Vagina (tissue), 2 donors: ENCODE measurements at places on chromosomes 13 and 19.

- H3K36me3 ChIP-seq, result no peaks in the 10 kb centered on the region
- peak overlapping the region; percentile 23 for H3K27ac ChIP-seq
- no peak overlapping the region for H3K4me3 ChIP-seq
- peaks cover 63% of the 10 kb centered on the region for H3K4me1 ChIP-seq
Measured at GRCh38 chr19:3392480-3392879, 26.1 kb downstream of the NFIC start.

- H3K36me3 ChIP-seq, result no peaks in the 10 kb centered on the region
- no peaks in the 10 kb centered on the region for H3K4me1 ChIP-seq
- H3K27ac ChIP-seq, result no peak overlapping the region
- H3K27me3 ChIP-seq, result no peaks in the 10 kb centered on the region
- H3K4me3 ChIP-seq, result no peak overlapping the region
- DNase-seq, result no peak
Measured at GRCh38 chr13:111511805-111512504, 191.5 kb downstream of the TEX29 start.

- no peaks in the 10 kb centered on the region for H3K27me3 ChIP-seq
- no peak for DNase-seq
- H3K36me3 ChIP-seq, result no peaks in the 10 kb centered on the region
- H3K4me1 ChIP-seq, result no peaks in the 10 kb centered on the region
- no peak overlapping the region for H3K27ac ChIP-seq
Measured at GRCh38 chr13:98626298-98626935, 49.5 kb upstream of the STK24 start.

DNA sequence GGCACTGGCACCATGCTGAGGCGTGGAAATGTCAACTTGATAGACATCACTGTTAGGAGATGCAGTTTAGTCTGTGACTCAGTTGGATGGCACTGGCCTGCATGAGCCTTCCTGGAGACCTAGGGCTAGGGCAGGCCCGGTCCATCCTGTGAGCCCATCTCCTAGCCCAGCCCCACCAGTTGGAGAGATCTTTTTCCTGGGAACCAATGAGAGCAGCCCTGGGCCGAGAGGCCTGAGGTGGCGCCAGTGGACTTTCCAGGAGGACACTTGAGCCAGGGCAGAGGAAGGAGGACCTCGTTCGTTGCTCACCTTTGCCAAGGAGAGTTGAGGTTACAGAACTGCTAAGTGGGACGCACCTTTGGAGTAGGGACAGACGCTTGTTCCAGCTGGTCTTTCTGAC, 100.5 kb upstream of the TEX29 start:
- H3K4me3 ChIP-seq, result no peak overlapping the region
- no peaks in the 10 kb centered on the region for H3K27me3 ChIP-seq
- H3K36me3 ChIP-seq, result no peaks in the 10 kb centered on the region
- peak overlapping the region; percentile 56 for H3K27ac ChIP-seq
- peaks cover 50% of the 10 kb centered on the region for H3K4me1 ChIP-seq
- no peak for DNase-seq

GRCh38 chr13:53142306-53142705, 113.7 kb downstream of the OLFM4 start:
- peaks cover 2% of the 10 kb centered on the region for H3K4me1 ChIP-seq
- H3K27ac ChIP-seq, result no peak overlapping the region
- no peak overlapping the region for H3K4me3 ChIP-seq
- no peak for DNase-seq

- H3K36me3 ChIP-seq, result no peaks in the 10 kb centered on the region
- no peaks in the 10 kb centered on the region for H3K27me3 ChIP-seq
- DNase-seq, result no peak
- H3K4me1 ChIP-seq, result no peaks in the 10 kb centered on the region
Measured at GRCh38 chr13:22789916-22790315, 390.9 kb upstream of the SGCG start.

DNA sequence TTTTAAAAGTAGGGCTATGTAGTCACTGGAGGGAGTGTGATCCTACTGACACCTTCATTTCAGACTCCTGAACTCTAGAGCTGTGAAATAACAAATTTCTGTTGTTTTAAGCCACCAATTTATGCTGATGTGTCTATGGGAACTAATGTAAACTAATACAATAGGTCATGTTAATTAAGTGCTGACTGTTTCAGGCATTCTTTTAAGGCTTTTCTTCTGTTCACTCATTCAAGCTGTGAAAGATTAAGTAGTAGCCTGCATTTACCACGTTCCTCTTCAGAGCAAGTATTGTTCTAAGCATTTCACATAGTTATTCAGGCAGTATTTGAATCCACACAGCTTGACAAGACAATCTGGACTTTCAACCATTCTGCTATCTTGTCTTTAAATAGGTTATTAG, 1135.0 kb downstream of the SLITRK1 start:
- DNase-seq, result no peak
- H3K4me3 ChIP-seq, result no peak overlapping the region
- H3K27ac ChIP-seq, result no peak overlapping the region
- no peaks in the 10 kb centered on the region for H3K36me3 ChIP-seq
- no peaks in the 10 kb centered on the region for H3K27me3 ChIP-seq

DNA sequence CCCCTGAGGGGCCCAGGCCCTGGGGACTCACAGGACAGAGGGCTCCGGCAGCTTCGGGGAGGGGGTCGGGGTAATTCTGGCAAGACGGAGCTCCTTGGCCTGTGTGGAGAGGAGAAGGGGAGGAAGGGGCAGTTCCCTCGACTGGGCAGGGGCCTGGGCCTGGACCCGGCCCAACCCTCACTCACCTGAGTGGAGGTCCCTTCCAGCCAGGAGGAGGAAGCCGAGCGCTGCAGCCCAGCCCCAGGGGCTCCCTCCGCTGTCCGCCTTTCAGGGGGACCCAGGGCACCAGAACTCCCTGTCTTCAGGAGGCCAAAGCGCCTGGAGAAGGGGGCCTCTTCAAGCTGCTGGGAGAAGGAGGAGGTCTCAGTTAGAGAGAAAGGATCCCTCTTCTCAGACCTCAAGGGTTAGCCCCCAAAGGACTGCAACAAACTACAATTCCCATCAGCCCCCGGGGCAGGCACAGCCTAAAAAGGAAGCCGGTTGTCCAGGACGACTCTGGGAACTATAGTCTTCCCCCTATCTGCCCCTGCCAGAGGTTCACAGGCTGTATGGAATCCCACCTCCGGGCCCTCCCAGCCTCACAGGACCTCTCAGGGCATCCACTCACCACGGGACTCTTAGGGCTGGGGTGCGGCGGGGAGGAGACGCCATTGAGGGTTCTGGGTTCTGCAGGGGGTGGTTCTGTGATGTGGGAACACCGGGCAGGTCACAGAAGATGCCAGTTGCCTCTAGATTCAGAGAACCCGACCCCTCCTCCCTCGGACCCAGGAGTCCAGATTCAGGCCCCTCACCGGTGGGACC, 19.8 kb downstream of the EPS8L1 start:
- DNase-seq, result no peak
- no peaks in the 10 kb centered on the region for H3K4me1 ChIP-seq
- no peak overlapping the region for H3K27ac ChIP-seq
- H3K36me3 ChIP-seq, result peaks cover 58% of the 10 kb centered on the region
- H3K4me3 ChIP-seq, result no peak overlapping the region

- H3K27me3 ChIP-seq, result no peaks in the 10 kb centered on the region
- no peaks in the 10 kb centered on the region for H3K36me3 ChIP-seq
- peak overlapping the region; percentile 99 for H3K27ac ChIP-seq
- no peak for DNase-seq
Measured at GRCh38 chr13:41312176-41312500, 1.1 kb downstream of the NAA16 start.

DNA sequence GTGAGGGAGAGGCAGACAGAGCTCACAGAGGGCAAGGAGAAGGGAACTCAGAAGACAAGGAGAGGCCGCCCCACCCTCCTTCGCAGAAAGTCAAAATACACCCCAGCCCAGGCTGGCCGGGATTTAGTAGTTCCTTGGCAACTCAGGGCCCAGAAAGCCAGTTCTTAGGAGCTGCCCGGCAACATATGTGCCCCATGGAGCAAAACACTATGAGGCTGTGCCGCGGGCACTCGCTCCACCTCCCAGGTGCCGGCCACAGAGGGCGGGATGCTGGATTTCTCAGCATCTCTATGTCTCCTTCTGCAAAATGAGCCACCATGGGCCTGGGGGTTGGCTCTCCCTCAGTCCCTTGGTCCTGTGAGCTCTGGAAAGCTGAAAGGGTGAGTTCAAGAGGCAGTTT, 93.8 kb upstream of the CACNA1A start:
- H3K27ac ChIP-seq, result no peak overlapping the region
- H3K36me3 ChIP-seq, result no peaks in the 10 kb centered on the region
- no peaks in the 10 kb centered on the region for H3K4me1 ChIP-seq
- no peak for DNase-seq
- H3K4me3 ChIP-seq, result no peak overlapping the region
